ENCODE measurements at places on chromosomes 6 and 20. TPM values are rescaled to one million over a fixed set of nuclear protein-coding genes. Genes with fewer than 3 reads are reported as not detected.

GRCh38 chr6:160378218-160378617, 30.0 kb downstream of the SLC22A3 start:
- DNase-seq: no peak

- DNase-seq: no peak
These were observed 106.1 kb downstream of the CEBPB start for GRCh38 chr20:50296450-50297375.

Gene CD24
- total RNA-seq: 0.64 TPM

Gene CRYBG1
- total RNA-seq: 1.4 TPM

GRCh38 chr6:105153676-105154075, 26.1 kb downstream of the POPDC3 start:
- DNase-seq: no peak

Gene CD40
- total RNA-seq: 4.3 TPM

DNA sequence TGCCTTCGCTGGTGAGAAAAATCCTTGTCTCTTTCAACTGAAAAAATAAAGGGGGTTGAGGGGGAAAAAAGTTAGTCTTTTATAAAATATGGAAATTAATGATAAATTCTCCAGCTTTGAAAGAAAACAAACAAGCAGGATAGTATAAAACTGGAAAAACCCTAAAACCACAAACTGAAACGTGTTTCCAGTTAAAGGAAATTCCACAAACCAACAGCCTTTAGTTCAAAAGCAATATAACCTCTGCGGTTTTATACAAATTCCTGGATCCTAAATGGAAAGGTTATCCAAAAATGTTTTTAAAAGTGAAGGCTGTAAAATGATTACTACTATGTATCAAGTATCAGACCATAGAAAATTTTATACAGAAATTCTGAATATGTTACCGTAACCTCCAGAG, 55.6 kb downstream of the BMP5 start:
- DNase-seq: no peak

Gene PI3
- not detected for total RNA-seq

Gene PPP1R14C
- 75.9 TPM for total RNA-seq

Gene LY6G6C
- not detected for total RNA-seq

DNA sequence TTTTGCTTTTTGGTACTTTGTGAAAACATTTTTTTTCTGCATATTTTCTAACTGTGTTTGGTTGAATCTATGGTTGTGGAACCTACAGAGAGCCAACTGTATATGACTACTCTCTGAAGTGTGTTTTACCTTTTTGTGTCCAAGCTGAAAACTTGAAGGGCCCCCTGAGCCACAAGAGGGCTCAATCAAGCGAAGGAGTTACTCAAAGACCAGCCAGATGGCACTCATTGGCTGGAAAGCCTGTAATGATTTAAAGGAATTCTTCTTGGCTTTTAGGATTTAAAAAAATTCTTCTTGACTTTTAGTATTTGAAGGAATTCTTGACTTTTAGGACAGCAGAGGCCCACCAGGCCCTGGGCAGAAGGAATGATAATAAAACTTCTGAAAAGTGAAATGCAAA, 27.0 kb upstream of the ECI2 start:
- no peak for DNase-seq

Gene ZC2HC1B
- total RNA-seq: not detected
